ENCODE measurements at places on chromosomes 2 and 18.
A peak's percentile ranks its signal among the peaks of the same experiment; 100 is the strongest.

DNA sequence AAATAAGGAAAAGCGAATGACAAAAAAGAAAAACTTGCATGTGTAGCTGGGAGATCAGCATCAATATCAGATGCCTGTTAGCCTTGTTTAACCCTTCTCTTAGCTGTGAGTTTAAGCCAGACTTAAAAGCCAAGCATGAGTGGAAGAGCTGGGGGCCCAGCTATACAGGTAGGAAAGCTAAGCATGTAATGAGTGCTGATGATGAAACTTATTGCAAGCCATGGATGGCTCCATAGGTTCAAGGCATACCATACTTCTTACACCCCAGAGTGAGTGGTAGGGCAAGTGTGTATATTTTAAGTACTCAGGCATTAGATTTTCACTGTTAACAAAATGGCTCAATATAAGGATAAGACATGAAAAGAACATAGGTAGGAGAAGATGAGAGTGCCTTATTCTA is 28.0 kb downstream of the RBBP8 start:
- DNase-seq: no peak

- no peak for DNase-seq
These were observed 53.6 kb downstream of the SRD5A2 start for GRCh38 chr2:31526946-31527732.

- no peak for DNase-seq
These were observed 575.9 kb upstream of the ZEB2 start for GRCh38 chr2:145095641-145096435.

DNA sequence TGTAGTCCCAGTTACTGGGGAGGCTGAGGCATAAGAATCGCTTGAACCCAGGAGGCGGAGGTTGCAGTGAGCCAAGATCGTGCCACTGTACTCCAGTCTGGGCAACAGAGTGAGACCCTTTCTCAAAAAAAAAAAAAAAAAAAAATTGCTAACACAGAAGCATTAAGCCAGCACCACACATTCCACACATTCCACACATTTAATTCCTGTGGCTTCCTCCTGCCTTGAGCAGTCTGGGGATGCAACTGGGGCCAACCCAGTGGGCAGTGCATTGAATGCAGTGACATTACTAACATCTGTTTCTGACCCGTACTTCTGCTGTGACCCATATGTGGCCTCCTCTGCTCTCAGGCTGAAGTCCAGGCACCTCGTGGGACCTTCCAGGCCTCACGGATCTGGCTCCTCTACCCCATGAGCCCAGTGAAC is 107.0 kb downstream of the BCL2L11 start:
- no peak for DNase-seq

GRCh38 chr18:66395671-66396218 is 208.1 kb downstream of the CDH19 start:
- DNase-seq: no peak

- no peak for DNase-seq
These were observed 13.8 kb downstream of the TPGS2 start for GRCh38 chr18:36814994-36815393.

DNA sequence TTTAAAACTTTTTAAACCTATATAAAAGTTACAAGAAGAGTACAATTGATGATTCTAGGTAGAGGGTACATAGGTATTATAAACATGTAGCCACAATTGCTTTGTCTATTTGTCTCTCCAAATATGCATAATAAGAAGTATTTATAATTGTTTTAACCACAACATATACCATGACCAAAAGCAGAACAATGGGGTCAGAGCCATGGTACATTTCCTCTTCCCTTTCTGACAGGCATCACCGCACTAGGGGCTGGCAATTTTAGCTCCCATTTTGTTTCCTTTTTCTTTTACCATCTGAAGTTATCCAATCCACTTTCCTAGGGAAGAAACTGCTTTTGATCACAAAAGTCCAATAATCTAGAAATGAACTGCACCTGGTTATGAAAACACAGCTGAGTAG is 49.3 kb downstream of the TMX3 start:
- DNase-seq: no peak

GRCh38 chr2:142914507-142915313 is 37.2 kb downstream of the KYNU start:
- no peak for DNase-seq

DNA sequence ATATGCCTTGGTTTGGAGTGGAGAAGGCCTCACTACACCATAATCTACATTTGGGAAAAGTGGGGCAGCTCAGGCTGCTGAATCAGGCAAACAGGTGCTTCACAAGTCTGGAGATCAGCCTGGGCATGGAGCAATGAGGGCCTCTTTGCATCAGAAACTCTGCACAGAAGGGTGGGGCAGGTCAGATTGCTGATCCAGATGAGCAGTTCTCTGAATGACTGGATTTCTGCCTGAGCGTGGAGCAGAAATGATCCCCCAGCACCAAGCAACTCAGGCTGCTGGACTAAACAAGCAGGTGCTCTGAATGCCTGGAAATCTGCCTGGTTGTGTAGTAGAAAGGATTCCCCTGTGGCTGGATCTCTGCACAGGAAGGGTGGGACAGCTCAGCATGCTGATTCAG is 605.3 kb upstream of the ZNF804A start:
- DNase-seq: no peak

GRCh38 chr18:63994783-63995399 is 25.0 kb downstream of the SERPINB8 start:
- DNase-seq: no peak

GRCh38 chr2:119857742-119858141 is 98.0 kb downstream of the PTPN4 start:
- no peak for DNase-seq

DNA sequence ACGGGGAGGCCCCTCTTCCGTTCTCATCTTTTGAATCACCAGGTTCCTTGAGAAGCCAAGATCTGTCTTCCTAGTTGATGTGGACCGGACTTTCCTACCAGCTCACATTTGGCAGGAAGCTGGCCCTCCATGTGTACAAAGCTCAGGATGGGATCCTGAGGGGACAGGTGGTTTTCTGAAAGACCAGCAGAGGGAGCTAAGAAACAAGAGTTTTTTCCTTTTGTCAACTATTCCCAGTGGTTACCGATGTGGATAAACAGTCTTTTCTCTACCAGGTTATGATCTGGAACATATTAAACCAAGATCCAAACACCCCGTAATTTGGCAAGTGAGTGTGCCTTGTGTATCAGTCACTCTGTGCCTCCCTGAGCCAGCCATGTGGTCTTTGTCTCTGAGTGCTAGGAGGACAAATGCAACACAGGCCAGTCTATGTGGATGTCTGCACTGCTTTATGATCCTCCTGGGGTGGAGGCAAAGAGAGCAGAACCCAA is 25.1 kb upstream of the ARHGAP25 start:
- peak; percentile 52 for DNase-seq

DNA sequence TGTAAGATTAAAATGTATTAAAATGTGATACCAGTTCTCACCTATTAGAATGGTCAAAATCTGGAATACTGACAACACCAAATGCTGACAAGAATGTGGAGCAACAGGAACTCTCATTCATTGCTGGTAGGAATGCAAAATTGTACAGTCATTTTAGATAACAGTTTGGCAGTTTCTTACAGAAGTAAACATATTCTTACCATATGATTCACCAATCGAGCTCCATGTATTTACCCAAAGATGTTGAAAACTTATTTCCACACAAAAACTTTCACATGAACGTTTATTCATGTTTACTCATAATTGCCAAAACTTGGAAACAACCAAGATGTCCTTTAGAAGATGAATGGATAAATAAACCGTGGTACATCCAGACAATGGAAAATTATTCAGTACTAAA is 1193.5 kb upstream of the ACVR2A start:
- DNase-seq: no peak

- DNase-seq: no peak
These were observed 865.3 kb downstream of the ERBB4 start for GRCh38 chr2:211673133-211673905.

- DNase-seq: no peak
These were observed 10.6 kb downstream of the PLEKHB2 start for GRCh38 chr2:131115752-131116151.

DNA sequence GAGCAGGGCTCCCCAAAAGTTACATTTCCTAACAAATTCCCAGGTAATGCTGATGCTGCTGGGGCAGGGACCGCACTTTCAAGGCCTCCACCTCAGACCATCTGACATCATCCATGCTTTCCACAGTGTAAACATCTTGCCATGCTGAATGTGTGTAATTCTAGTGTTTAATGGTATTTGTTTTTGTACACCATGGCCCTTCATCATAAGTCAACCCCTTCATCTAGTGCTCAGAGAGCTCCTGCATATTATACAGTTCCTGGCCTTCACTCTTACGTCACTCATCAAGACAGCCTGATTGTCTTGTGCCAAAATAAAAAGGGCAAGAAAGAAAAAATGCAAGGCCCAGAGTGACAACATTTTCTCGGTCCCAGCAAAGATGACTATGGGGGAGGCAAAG is 77.5 kb upstream of the ZFP36L2 start:
- DNase-seq: no peak

DNA sequence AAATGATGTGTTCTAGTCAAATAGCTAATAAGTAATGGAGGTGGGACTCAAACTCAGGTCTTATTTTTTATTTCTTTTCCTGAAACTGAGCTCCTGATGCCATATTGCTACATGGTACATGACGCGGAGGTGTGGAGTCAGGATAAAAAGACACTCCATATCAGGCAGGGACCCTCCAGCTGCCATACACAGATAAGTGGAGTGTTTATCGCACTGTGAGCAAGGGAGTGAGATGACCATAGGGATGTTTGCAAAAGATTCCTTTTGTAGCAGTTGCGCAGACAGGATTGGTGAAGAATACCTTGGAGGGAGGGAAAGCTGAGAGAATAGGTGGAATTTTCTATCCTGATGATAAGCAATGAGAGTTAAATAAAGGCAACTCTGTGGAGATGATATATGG is 657.2 kb downstream of the RNF144A start:
- DNase-seq: no peak

DNA sequence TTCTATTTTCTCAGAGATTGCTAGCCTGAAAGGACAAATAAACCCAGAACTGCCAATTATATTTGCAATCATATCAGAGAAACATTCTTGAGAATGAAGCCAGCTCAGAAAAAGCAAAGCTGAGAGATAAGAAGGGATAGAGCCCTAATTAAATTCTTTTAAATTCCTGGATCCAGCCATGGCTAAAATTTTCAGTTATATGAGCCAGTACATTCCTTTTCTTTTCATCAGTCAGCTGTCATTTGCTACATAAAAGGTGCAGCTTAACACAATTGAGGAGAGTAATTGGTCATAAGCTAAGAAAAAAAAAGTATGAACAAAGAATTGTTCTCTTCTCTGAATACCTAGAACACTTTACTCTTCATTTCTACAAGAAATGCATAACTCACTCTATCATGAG is 303.5 kb upstream of the FIGN start:
- DNase-seq: no peak

DNA sequence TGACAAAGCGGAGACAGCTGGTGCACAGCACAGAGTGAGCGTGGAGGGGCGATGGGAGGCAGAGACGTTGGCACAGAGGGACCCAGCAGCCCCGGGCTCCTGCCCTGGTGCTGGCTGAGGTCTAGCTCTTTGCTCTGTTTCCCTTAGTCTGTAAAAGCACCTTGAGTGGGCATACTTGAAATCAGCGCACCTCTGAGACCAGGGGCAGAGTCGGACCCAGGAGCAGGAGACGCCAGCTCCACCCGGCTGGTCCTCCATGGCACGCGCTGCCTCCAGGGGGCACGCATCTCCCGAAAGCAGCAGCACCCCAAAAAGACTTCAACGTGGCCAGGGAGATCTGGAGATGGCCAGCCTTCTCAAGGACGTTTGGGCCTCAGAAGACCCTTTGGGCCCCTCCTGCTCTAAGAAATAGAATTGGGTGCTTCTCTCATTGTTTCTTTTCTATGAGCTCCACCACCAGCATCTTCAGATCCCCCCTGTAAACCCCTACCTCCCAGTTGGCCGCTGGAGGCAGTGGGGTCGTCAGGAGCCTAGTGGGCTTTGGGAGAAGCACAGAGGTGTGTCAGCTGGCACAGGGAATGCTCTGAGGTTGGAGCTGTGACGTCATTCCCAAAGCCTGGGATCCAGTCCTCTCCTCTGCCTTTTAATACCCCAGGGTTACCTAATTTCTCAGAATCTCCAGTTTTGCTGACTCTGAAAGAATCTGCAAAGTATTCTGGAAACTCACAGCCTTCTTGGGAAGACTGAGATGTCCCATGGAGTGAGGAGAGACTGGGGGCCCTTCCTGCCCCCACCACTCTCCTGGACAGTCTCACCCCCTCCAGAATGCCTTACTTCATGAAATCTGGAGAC is 58.9 kb downstream of the CIB4 start:
- no peak for DNase-seq

- DNase-seq: peak; percentile 16
These were observed 27.0 kb downstream of the TMEM200C start for GRCh38 chr18:5868218-5868854.

DNA sequence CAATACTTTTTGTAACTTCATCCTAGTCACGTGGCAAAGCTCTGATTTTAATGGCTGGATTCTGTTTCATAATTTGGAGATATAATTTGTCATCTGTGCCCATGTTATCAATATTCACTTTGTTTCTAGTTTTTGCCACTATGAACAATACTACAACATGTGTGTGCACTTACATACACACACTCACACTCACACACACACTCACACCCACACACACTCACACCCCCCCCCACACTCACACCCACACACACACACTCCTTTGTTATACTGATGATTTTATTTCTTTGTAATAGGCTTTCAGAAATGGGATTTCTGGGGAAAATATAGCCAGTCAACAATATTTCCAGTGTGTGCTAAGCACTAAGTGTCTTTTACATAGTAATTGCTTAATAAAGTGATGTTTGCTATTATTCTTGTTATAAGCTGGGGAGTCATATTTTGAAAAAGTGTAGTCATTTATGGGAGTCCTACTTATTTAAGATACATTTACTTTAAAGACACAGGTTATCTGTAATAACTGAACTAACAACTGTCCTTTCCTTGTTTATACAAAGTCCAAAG is 22.8 kb upstream of the ROCK2 start:
- no peak for DNase-seq

DNA sequence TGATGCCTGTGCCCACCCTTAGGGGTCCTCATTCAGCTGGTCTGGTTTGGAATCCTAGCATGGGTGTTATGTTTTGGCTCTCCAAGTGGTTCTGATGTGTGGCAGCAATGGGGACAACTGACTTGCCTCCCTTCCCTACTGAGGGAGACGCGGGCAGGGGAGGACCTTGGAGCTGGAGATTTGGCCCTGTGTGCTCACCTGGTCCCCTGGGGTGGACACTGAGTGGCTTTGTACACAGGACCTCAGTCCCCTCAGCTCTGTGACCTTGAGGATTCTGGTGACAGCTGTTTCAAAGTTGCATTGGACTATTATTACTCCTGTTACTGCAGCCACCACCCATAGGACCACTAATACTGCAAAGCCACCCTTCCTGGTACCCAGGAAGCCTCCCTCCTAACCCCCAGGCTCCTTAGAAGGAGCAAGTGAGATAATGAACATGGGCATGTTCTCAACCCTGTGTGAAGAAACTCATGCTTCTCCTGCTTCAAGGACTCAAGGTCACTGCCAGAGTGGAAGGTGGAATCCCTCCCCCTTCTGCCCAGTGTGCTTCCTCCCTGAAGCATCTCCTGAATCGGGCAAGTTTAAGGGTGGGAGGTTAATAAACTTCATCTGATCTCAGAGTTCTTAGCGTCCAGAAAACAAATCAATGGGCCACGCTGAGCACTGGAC is 26.5 kb downstream of the TMEM182 start:
- DNase-seq: no peak

Data from NCI-H2081 treated with DMSO at 0.1 percent for 48 hours (cell line).